Stimulated activated effector memory CD8-positive, alpha-beta T cell treated with anti-CD3 and anti-CD28 coated beads, Interleukin-12 subunit alpha, Interleukin-12 subunit beta, amount 100 ng/mL, for 72 hours (primary cell): ENCODE measurements at places on chromosomes 12 and 14.
A peak's percentile ranks its signal among the peaks of the same experiment; 100 is the strongest.

- no peak for DNase-seq
Measured at GRCh38 chr12:114820796-114821195, 136.8 kb upstream of the TBX3 start.

GRCh38 chr12:47943623-47944340 lies 19.6 kb upstream of the TMEM106C start:
- no peak for DNase-seq

- DNase-seq: no peak
Measured at GRCh38 chr14:61154641-61155040, 126.5 kb downstream of the TMEM30B start.

DNA sequence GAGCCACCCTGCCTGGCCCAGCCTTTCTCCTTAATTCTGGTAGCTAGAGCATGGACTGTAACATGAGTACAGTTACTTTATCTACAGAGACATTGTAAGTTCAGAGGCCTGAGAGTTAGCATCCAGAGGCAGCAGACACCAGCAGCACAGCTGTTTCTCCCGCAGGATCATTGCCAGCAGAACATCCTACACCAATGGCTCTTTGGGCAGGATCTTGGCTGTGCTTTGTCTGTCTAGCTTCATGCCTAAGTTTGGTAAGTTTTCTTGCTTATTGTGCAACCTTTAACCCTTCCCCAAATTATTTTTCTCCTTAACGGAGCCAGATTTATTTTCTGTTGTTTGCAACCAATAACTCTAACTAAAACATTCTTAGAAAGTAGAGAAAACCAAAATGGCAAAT lies 21.6 kb downstream of the C12orf71 start:
- no peak for DNase-seq

GRCh38 chr14:62885451-62885850 lies 159.8 kb downstream of the KCNH5 start:
- no peak for DNase-seq

DNA sequence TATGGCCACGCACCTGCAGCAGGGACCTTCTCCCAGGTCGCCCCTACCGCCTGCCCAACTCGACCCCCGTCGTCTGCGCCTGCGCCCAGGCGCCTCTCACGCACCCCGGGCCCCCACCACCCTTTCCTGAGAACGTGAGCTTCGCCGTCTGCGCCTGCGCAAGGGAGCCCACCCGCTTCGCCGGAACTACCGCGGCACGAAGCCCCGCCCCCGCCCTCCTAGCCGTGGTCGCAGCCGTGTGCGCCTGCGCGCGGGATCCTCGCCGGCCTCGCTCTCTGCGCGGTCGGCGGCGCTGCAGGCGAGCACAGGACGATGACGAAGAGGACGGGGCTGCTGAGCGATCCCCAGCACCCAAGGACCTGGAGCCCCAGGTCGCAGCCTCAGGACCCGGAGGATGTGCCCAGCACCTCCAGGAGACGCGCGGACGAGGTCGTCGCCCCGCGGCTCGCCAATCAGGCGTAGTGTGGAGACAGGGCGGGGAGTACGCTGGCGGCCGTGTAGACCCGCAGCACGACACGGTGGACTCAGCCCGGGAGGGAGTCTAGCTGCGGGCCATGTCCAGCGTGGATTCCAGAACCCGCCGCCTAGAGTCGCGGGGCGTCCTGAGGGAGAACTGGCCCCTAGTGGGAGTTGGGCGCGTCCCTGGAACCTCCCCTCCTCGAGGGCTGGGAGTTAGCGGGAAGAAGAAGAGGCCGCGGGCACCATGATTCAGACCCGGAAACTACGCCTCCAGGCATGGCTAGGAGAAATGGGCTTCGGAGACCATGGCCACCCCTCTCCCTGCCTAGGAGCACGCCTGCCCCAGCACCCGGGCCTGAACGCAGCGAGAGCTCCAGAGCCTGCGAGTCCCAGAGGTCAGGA lies 1120.8 kb upstream of the TMEM132C start:
- peak; percentile 78 for DNase-seq

GRCh38 chr12:109682708-109683060 lies 30.9 kb upstream of the FAM222A start:
- no peak for DNase-seq

DNA sequence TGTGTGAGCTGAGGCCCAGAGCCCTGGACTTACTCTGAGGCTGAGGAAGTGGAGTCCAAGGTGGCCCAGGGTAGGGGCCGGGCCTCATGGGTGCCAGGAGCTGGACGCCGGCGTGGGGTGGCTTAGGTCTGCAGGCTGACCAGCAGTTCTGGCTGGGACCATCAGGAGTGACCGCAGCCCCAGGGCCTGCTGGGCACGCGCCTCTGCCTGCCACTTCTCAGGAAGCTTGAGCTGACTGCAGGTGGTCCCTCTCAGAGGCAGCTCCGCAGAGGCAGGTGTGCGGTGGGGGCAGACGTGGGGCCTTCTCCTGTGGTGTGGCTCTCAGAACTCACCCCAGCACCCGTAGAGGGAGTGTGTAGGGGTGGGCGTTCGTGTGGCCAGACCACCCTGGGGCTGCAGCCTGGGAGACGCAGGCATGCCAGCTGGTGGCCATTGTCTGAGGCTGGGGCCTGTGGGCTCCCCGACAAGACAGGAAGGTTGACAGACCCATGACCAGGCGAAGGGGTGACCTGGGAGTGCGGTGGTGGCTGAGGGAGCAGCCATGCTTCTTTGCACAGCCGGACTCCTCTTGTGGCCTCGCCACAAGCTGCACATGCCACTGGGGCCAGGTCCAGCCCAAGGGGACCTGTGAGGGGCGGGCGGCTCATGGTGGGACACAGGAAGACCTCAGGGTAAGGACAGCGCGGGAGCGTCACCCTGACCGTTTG lies 40.0 kb upstream of the TEX22 start:
- DNase-seq: no peak

DNA sequence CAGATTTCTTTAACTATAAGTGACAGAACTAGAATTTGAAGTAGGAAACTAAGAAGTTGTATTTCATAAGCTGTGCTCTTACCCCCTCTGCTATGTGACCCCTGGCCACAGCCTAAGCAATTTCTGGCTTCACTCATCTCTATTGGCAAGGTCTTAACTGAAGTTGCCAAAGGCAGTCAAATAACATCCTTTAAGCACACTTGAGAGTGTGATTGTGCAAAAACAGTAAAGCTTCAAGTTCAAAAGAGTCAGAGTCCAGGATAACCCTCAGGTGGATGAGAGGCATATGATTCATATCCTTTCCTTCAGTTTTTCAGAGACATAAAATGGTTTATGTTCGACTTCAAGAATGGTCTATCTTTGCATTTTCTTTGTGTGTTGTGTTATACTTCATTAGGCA lies 45.2 kb downstream of the GRIP1 start:
- no peak for DNase-seq

DNA sequence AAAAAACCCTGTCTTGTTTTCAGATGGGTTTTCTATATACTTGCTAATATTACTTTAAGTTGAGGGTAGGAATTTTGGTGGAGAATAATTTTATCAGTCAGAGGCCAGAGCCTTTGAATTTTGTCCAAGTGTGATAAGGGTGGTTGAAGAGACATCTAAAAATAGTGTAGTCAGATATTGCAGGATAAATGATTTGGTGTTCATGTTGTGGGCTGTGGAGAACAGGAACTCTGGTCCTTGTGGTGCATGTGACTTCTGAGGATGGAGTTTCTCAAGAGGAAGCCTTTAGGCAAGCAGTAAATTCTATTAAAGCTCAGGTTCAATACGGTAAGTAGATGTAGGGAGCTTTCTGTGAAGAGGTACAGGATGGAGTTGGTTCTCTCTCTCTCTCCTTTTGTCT lies 2.8 kb downstream of the ADAM21 start:
- no peak for DNase-seq

DNA sequence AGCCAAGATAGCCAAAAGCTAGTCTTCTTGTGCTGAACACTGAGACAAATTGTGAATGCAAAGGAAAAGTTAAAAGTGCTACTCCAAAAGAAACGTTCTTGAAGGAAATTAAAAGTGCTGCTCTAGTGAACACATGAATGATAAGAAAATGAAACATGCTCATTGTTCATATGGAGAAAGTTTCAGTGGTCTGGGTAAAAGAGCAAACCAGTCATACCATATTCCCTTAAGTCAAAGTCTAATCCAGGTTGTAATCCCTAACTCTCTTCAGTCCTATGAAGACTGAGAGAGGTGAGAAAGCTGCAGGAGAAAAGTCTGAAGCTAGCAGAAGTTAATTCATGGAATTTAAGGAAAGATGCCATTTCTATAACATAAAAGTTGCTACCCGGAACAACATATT lies 121.5 kb downstream of the MNAT1 start:
- DNase-seq: no peak

GRCh38 chr14:32980902-32981501 lies 42.3 kb downstream of the NPAS3 start:
- DNase-seq: no peak

- no peak for DNase-seq
Measured at GRCh38 chr12:113788020-113788856, 177.9 kb downstream of the RBM19 start.

DNA sequence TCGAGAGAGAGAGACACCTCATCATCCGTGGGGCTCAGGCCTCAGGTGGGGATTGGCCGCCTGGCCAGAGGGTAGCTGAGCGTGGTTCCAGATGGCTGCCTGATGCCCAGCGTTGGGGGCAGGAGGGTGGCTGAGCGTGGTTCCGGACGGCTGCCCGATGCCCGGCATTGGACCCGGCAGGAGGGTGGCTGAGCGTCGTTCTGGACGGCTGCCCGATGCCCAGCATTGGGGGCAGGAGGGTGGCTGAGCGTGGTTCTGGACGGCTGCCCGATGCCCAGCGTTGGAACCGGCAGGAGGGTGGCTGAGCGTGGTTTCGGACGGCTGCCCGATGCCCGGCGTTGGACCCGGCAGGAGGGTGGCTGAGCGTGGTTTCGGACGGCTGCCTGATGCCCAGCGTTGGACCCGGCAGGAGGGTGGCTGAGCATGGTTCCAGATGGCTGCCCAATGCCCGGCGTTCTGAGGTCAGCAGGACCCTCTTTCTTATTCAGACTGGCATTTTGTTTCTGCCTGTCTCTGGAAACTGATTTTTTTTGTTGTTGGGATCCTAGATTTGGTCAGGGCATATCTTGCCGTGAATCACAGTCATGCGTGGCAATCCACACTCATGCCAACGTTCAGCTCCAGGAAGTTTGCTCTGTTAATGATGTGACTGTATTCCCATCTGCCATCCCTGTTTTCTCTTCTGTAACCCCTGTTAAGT lies 40.7 kb downstream of the GALNT9 start:
- no peak for DNase-seq

DNA sequence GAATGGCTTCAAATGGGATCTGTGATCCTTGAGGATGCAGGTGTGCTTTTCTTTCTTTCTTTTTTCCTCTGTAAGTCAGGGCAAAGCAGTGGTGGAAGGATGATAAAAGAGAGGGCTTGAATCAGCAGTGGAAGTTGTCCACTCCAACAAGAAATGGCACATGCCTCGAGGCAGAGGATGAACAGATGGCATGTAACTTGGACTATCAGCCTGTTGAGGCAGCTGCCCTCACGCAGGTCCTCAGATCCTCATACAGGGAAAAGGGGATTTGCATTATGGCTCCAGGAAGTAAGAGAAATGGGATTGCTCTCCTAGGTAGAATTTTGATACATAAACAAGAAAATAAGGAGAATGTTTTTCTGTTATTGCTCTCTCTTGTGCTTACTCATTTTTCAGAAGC lies 368.0 kb downstream of the FUT8 start:
- no peak for DNase-seq

DNA sequence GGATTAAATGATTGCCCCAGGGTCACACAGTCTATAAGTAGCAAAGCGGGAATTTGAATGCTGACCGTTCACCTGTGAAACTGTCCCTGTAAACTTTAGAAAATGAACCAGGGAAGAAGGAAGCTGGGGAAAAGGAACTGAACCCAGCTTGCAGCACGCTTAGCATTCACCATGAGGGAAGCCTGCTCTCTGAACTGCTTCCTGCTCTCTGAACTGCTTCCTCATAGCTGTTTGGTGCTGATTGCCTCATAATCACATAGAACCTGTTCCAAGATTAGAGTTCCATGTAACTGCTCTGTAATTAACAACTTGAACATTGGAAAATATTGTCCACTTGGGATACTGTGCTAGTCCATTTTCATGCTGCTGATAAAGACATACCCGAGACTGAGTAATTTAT lies 1504.8 kb upstream of the TMEM132C start:
- DNase-seq: no peak

- no peak for DNase-seq
Measured at GRCh38 chr12:45944771-45945170, 45.6 kb downstream of the SCAF11 start.

DNA sequence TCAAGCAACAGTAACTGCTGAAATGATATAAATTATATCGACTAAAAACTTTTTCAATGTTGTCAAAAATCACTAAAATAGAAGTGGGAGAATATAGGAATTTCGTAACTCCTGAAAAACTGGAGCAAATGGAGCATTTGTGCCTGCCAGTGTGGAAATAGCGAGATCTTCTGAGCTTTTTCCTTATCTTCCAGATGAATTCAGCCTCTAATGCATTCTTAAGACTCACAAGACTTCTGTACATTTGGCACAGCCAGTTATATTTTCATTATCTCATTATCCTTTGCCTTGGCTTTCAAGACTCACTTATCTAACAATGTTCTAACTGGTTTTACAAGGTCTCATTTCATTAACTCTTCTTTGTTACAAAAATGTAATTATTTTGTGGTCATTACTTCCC lies 252.4 kb downstream of the GXYLT1 start:
- no peak for DNase-seq

DNA sequence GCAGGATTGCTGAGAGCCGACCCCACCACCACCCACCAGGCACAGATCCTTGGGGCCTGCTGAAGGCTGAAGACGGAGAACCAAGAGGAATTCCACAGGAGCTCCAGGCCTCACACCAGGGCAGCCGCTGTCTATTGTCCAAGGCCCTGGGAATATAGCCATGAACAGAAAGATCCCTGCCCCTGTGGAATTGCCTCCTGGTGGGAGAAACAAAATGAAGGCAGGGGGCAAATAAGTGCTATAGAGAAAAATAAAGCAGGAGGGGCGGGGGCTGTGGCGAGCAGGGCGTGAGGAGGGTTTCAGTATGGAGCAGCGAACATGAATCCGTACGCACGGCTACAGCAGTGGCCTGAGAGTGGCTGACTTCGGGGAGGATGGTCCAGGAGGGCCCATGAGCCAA lies 96.1 kb downstream of the EML1 start:
- no peak for DNase-seq

GRCh38 chr14:74465335-74465734 lies 27.8 kb downstream of the NPC2 start:
- DNase-seq: no peak

DNA sequence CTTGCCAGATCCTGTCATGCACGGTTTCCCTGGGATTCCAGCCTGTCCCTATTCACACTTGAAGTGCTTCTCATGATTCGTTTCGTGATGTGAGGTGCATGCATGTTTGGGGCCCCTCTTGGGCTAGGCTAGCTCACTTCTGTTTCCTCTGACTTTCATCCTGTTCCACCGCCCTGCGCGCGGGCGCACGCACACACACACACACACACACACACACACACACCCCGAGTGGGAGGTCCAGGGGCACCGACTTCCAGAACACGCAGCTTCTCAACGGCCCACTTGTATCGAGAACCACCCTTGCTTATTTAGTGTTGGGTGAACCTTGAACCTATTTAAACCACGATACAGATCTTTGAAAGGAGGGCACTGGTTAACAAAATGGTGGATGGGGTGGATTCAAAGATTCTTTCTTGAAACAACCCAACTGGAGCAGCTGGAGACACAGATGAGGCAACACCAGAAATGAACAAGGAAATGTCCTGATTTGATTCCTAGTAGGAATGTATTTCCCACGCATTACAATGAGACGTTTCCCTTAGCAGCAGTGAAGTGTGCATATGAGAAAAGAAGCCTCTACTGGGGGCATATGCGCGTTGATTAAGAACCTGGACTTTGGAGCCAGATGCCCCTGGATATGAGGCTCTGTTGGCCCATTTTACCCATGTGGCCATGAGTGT lies 16.3 kb downstream of the ELK3 start:
- DNase-seq: no peak

- DNase-seq: no peak
Measured at GRCh38 chr12:59075141-59075540, 154.8 kb upstream of the LRIG3 start.
